ENCODE measurements at places on chromosomes 16 and 17. TPM values are rescaled to one million over a fixed set of nuclear protein-coding genes. Genes with fewer than 3 reads are reported as not detected.

GRCh38 chr16:74611721-74612120 is 4.8 kb upstream of the GLG1 start:
- no peak for DNase-seq

GRCh38 chr16:27739606-27740357 is 189.8 kb downstream of the KATNIP start:
- DNase-seq, result no peak

MSI2 gene
- 71.1 TPM for total RNA-seq

SLC35G6 gene
- not detected for total RNA-seq

GRCh38 chr17:33242375-33243124 is 50.5 kb downstream of the ASIC2 start:
- DNase-seq, result no peak

GLTPD2 gene
- total RNA-seq, result not detected

ARL5C gene
- not detected for total RNA-seq

GRCh38 chr17:18041776-18042175 is 2.6 kb downstream of the GID4 start:
- no peak for DNase-seq

NPIPB6 gene
- not detected for total RNA-seq

CTF1 gene
- 2.6 TPM for total RNA-seq

- no peak for DNase-seq
Observed at GRCh38 chr17:10499950-10500349, 18.4 kb downstream of the MYH1 start.

Data from breast epithelium (tissue), 4 donors.